Erythroblast (primary cell): ENCODE measurements at places on chromosomes 1 and 21.

- no peak for DNase-seq
Observed at GRCh38 chr1:90834886-90835660, 118.0 kb upstream of the BARHL2 start.

- DNase-seq: peak; percentile 34
Observed at GRCh38 chr1:226798427-226799411, 59.6 kb upstream of the ITPKB start.

GRCh38 chr21:43274022-43274945 lies 105.5 kb downstream of the CRYAA start:
- DNase-seq: no peak

GRCh38 chr21:38800924-38801744 lies 4.6 kb upstream of the ETS2 start:
- DNase-seq: no peak

DNA sequence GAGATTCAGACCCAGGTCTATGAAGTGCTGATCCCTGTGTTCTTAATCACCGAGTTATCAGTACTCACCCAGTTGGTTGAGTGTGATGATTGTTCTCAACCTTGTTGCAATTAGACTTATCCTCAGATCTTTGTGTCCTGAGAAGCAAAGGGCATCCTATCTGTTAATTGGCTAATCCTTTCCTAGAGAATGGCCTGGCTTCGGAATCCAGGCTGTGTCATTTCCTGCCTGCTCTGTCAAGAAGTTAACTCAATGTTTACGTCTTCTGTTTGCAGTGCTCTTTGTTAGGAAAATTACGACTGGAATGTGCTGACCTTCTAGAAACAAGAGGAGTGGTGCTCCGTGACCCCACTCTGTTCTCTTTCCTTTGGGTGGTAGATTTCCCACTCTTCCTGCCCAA lies 14.7 kb downstream of the GAS5 start:
- DNase-seq: no peak

DNA sequence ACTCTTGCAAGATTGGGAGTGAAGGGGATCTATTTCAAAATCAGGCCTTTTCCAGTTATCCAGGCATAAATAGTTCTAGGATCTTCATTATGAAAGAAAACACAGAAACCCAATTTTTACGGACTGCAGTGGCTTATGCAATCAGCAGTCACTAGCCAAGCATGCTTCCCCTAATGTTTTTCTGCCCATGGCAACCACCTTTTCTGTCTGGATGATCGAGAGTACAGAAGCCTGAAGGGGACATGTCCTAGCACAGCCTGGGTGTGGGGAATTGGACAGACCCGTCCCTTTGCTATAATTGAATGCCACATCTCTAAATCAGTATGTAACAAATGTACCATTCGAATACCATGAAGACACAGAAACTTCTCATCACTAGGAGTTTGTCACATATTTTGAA lies 29.8 kb upstream of the NCAM2 start:
- no peak for DNase-seq

GRCh38 chr1:38772026-38772425 lies 87.5 kb downstream of the RRAGC start:
- no peak for DNase-seq

- peak; percentile 42 for DNase-seq
Observed at GRCh38 chr1:19197845-19198244, 12.2 kb downstream of the UBR4 start.

- DNase-seq: peak; percentile 29
Observed at GRCh38 chr1:171841931-171842761, 848 bp downstream of the DNM3 start.

- no peak for DNase-seq
Observed at GRCh38 chr1:27592232-27592930, 11.6 kb downstream of the AHDC1 start.

DNA sequence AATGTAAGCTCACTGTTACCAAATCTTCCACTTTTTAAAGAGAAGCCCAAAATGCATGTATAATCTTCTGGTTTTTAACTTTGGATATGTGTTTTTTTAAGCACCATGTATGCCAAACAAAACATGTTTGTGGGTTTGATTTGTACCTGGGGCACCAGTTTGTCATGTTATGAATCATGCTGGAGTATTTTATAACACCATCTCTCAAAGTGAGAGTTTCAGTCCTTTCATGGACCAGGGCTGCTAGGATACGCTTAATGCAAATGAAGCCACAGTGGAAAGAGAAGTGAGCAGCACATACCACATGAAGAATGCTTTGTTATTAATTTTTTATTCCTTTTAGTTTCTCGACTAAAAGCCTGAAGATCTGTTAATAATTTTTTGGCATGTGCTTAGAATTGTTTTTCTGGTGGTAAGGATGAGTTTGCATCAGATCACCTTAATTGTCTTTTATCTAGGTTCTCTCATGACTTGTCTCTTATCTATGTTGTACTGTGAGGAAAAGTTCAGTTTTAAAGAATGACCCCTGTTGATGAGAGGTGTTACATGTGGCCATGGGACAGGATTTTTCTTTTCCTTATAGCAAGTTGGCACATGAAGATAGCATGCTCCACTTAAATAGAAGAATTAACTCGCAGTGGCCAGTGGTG lies 2.0 kb upstream of the RABGAP1L start:
- DNase-seq: peak; percentile 39

DNA sequence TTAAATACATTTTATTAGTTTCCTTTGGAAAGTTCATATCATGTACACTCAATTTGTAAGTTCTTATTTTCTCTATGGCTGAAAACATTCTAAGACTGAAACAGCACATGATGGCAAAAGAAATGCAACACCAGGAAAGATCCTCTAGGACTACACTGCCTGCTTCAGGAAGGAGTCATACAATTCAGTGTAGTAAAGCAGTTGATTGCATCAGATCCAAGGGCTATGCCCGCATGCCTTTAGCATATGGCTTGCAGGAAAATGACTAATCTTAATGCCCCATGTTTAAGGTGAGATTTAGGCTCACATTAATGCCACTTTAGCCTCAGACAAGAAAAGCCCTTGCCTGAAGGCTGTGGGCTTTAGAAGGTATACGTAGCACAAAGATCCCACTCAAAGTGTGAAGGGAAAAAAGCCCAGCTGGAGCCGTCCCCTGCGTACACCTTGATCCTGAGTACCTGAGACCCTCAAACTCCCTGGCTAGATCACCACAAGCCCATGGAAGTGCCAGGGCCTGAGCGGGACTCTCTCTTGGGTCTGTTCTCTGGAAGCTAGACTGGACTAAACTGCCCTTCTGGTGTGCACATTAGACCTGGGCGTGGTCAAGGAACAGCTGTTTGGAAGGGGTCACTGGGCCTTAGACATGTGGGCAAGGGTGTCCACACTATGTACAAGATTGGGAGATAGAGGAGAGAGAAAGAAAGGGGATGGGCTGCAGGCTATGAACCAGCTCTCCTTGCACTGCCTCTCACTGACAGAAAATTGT lies 52.9 kb downstream of the ESRRG start:
- peak; percentile 22 for DNase-seq

- DNase-seq: no peak
Observed at GRCh38 chr1:224883091-224883490, 46.4 kb upstream of the DNAH14 start.

- DNase-seq: no peak
Observed at GRCh38 chr21:24729568-24729967, 877.7 kb downstream of the MRPL39 start.

- DNase-seq: no peak
Observed at GRCh38 chr1:1945782-1946393, 26.8 kb upstream of the TMEM52 start.
